ENCODE measurements at places on chromosomes 3 and 15.

DNA sequence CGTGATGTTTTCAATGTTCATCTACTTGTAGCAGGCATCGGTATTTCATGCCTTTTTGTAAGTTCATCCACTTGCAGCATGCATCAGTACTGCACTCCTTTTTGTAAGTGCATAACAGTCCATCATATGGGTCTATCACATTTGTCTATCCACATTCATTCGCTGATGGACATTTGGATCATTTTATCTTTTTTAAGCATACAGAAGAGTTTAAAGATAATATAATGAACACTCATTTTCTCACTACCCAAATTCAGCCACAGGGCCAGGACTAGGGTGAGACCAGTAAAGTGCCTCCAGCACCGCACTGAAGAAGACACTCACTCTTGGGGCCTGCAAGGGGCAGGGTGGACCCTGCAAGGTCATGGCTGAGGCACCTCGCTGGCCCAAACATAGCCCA lies 309.6 kb downstream of the UACA start:
- DNase-seq, result no peak

GRCh38 chr15:46300716-46301115 lies 665.9 kb downstream of the SQOR start:
- DNase-seq, result no peak

GRCh38 chr3:141564241-141564640 lies 77.4 kb downstream of the RASA2 start:
- DNase-seq, result no peak

- DNase-seq, result no peak
Measured at GRCh38 chr15:65910341-65910740, 41.0 kb downstream of the RAB11A start.

GRCh38 chr3:108013141-108014055 lies 77.4 kb downstream of the CD47 start:
- no peak for DNase-seq

- DNase-seq, result no peak
Measured at GRCh38 chr3:24047513-24047912, 102.4 kb downstream of the NR1D2 start.

DNA sequence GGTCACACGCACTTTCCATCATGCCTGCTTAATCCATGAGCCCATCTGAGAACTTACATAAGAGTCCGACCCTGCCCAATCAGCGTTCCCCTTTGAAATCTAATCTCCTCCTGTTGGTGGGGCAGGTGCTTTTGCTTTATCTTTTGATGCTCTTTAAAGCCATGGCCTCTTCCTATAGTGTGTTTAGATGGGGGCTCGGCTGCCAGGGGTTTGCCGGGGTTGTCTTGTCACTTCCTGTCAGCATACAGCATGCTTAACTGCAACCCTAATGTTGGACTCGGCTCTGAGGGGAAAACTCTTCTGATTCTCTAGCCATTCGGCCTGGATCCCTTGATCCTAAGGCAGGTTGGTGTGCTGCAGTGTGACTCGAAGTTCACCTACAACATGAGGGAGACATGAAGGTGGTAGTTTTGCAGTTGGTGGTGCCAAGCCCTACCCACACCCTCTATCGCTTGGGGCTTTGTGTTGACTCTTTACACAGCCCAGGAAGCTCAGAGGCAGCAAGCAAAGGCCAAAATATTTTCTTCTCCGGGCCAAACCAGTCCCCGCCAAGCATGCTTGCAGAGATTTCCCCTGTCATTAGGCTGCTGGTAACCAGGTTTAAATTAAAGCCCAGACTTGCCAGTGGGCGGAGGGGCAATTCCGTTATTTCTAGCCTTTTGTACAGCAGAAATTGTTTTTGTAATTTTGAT lies 218.7 kb downstream of the FEZF2 start:
- DNase-seq, result no peak

DNA sequence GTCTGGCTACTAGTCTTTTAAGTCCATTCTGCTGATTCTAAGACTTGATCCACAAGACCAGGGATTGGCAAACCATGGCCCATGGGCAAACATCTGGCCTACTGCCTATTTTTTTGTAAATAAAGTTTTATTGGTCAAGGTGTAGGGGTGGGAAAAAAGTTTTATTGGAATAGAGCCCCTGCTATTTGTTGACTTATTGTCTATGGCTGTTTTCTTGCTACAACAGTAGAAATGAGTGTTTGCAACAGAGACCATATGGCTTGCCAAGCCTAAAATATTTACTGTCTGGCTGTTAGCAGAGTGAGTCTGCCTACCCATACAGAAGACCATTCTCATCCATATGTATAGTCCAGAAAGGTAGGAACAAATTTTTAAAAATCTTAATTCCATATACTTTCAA lies 106.4 kb downstream of the PTPRG start:
- no peak for DNase-seq

GRCh38 chr3:77028005-77028404 lies 11.9 kb upstream of the ROBO2 start:
- DNase-seq, result no peak

DNA sequence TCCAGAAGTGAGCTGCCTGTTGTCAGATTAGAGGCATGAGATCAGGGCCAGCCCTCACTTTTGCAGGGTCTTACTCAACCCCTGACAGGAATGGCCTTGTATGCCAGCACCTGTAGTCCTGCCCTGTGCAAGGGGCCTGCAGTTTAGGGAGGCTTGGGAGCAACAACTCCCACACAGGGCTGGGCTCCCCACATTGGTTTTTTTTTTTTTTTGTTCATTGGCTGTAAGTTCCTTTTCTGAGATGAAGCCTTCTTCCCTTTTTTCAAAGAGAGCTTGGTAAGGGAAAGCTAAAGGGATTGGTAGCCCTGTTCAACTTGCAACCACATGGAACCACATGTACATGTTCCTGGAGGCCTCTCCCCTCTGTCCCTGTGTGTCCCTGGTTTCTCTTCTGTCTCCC lies 46.4 kb downstream of the TNFAIP8L3 start:
- no peak for DNase-seq

DNA sequence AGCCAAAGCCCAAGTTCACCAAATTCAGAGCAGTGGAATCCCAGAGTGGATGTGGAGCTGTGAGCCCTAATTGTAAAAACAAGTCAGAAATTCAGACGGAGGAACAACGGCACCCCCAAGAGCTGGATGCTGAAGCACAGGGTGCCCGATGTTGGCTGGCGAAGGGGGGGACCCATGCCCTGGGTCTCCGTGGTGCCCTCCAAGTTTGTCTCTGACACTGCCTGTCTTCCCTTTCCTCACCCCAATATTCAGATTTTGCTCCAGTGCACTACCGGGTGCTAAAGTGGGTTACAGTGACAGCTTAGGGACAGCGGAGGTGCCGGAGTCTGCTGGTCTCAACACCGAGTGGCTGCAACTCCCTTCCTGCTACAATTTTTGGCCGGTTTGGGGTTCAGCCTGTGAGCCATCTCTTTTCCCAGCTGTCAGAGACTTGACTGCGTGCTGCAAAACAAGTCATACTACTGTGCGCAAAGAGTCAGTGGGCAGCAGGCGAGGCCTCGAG lies 6.6 kb downstream of the GRIP2 start:
- DNase-seq, result no peak

GRCh38 chr15:40706121-40706520 lies 11.1 kb downstream of the RAD51 start:
- no peak for DNase-seq

- no peak for DNase-seq
Measured at GRCh38 chr15:71679793-71680353, 130.5 kb upstream of the NR2E3 start.

- no peak for DNase-seq
Measured at GRCh38 chr3:16785465-16785864, 99.3 kb upstream of the PLCL2 start.

DNA sequence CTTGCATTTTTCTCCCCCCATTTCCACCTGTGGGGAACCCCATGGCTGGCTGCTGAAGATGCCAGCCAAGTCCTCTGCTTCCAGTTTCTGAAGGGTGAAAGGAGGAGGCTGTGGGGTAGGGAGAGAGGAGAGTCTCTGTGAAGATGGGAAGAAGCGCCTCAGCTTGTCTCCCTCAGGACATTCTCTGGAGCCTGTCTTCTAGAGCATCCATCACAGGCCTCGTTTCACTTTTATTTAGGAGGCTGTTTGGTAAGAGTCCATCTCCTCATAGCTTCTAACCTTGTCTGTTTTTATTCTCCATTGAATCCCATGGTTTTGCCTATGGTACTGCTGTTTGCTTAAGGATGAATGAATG lies 8.8 kb upstream of the LCTL start:
- no peak for DNase-seq

GRCh38 chr3:197350446-197350845 lies 52.0 kb upstream of the DLG1 start:
- no peak for DNase-seq

DNA sequence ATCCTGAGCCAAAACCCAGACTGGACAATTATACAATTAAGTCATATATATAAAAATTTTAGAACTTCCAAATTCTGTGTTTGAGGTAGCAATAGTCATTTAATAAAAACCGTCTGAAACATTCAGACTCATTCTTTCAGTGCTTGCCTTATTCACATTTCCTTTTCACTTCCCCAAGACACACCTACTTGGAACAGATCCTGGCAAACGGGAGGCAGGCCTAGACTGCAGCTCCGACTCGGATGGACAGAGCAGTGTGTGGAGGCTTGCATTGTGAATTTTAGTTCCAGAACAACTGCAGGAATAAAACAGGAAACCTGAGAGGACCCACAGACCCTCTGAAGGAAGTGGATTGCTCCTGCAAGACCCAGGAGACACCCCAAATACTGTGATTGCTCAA lies 341.4 kb downstream of the CNTN3 start:
- no peak for DNase-seq

DNA sequence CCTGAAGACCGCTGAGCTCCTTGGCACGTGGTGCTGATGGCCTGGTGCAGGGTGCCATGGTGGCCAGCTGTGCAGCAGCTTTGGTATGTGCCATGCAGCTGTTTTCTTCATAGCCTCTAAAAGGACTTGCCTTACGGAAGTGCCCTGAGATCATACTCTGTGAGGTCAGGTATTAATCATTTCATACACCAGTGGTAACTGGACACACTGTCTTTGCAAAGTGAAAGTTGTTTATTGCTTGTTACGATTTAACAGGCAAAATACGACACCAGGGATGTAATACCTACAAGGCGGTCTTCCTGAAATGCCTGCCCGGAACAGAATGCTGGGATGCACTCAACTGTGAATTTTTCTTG lies 184.6 kb downstream of the ATP10A start:
- no peak for DNase-seq

DNA sequence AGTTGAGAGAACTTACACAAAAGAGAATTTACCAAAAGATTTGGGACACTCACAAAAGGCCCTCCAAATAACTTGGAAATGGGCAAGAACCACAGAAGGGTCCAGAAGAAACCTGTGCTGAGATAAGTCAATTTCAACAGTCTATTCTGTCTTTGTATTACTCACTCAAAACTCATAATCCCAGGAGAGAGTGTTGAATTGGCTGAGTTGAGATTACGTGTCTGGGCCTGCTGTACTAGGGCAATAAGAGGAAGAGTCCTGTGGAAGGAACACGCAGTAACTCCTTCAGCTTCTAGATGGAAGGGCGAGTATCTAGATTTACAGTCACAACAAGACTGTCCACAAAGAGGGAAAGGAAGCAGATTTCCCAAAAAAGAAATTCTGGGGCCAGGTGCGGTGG lies 42.5 kb upstream of the DYNC1LI1 start:
- no peak for DNase-seq

GRCh38 chr15:68252925-68253534 lies 23.5 kb upstream of the CLN6 start:
- DNase-seq, result peak; percentile 57

- no peak for DNase-seq
Measured at GRCh38 chr3:72907731-72908620, 20.1 kb downstream of the GXYLT2 start.

Measured in CD4-positive, alpha-beta memory T cell (primary cell).